NCI-H2029 treated with DMSO at 0.1 percent for 48 hours (cell line): ENCODE measurements at places on chromosomes 16 and 17.

DNA sequence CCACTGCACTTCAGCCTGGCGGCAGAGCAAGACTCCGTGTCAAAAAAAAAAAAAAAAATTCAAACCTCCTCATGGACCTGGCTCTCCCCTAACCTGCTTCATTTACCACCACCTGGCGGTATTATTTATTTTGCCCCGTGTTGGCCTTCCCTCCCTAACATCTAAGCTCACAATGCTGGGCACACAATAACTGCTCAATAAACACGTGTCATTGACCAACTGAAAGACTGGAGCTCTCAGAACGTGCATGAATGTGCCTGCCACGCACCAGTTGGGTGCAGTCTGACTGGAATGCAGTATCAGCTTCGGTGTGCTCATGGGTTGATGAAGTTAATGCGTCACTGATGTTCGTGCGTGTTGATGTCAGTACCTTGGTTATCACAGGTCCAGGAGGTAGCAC lies 64.4 kb upstream of the CDC42EP4 start:
- no peak for DNase-seq

DNA sequence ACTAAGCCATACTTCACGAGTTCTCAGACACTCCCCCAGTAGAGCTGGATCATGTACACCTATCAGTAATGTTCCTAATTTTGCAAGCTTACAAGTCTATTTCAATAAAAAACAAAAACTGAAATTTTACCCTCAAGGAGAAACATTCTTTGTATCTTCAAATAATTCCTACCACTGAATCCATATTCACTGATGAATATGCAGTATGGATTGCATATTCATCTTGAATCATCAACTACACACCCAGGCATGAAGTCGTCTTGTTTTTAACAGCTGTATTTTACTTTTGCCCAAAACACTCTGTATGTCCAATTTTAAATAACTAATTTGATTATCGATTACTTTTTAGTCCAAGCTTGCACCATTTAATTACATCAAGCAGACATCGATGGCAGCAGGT lies 31.8 kb downstream of the ZDHHC7 start:
- DNase-seq = no peak

DNA sequence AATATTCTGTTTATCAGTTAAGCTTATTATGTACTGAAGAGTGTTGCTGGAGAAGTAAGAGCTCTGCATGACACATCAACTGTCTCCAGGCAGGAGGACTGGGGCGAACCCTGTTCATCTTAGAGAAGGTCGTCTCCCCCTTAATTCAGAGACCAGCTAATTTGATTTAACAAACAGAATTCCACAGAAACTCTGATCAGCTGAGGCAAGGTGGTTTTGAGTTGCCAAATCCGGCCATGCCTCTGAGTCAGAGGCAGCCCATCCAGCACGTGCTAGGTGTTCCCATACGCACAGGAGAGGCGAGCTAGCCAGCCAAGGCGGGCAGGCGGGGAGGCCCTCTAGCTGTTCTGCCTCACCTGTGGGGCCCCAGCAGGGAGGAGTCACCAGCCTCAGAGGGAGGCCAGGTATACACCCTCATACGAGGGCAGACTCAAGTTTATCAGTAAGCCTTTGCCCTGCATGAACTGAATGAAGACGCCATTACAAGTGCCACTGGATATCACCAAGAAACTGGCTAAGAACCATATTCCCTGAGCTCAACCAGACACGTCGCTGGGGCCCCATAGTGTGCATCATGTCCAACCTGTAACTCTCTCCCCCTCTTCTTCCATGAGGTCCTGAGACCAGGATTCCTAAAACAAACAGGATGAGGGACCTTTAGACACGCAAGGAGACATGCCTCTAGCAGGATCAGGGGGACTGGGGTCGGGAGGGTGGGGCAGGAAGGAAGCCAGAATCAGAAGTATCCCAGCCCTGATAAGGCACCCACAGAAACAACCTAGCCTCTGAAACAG lies 25.7 kb downstream of the STAT5A start:
- no peak for DNase-seq

GRCh38 chr17:28466521-28467048 lies 6.9 kb upstream of the SLC13A2 start:
- DNase-seq = no peak

DNA sequence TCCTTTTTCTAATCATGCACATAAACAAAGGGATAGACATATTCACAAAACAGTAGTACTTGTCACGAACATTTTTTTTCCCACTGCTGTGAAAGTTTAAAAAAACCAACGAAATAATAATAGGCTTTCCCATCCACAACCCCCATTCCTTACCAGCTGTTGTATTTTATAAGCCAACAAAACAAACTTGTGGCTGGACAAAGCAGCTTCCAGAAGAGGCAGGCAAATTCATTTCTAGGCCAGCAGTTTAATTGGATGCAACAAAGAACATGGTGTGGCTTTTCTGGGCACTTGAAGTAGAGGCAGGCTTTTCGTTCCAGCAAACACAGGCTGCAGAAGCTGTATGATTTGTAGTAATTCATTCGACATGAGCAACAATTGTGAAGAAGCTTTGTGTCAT lies 56.0 kb upstream of the FAM20A start:
- DNase-seq = no peak

DNA sequence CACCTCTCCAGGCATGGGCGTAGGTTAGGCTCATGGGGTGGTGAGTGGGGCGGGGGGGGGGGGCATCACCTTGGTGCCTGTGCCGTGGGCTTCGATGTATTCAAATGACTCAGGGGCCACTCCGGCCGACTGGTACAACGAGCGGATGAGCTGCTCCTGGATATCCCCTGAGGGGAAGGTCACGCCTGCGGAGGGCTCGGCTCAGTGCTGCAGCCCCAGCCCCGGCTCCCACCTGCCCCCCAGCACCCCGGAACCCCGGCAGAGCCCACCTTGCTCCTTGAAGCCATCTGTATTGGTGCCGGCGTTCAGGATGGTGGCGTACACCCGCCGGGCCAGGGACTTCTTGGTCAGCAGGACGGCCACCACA lies 5.4 kb downstream of the FASN start:
- DNase-seq = no peak

DNA sequence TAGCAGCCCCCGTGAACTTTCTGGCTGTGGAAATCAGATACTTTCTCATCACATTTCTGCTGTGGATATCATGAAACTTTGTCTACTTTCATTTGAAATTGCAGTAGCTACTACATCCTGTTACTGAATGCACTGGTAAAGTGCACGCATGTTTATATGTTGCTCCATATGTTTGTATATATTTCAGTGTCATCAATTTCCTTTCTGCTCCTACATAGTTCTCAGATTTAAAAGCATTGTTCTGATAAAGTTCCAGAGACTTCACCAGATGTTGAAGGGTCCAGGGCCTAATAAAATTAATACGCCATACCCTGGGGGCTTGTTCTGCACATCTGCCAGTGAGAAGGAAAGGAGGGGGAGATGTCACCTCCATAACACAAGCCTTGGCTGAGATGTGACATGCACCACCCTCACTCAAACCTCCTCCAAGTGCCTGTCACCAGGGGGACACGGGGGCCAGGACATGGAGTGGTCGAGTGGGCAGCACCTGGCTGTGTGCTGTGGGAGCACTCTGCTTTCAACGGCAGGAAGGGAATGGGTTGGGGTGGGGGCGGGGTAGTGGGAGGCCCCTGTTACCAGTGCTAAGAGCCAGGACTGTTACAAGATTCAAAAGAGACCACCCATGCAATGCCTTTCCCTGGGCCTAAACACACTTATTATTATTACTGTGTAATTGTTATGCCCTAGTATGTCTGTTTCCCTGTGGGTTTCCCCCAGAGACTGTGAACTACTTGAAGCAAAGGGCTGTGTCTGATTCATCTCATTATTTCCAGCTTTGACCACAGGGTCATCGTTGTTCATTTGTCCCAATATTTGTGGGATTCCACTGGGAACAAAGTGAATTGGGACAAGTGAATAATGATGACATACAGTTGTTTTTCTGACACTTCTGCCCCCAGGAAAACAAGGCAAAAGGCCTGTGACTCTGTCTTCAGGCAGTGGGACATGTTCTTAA lies 193.4 kb downstream of the FOXL1 start:
- no peak for DNase-seq

DNA sequence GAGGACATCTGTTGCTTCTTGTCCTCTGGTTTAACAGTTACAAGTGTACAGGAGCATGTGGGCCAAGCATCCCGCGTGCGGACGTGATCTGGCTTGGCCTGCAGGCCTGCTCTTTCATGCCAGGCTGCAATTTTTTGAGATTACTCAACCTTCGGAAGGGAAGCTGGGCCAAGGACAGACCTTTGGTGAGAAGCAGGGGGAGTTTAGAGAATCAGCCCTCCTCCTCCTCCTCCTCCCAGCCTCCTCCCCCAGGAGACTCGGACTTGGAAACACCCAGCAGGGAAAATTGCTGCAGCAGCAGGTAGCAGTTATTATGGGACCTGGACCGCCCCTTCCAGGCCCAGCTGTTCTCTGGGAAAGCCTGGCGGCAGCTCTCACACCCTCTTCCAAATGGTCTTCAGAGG lies 5.1 kb upstream of the KLHL36 start:
- no peak for DNase-seq

DNA sequence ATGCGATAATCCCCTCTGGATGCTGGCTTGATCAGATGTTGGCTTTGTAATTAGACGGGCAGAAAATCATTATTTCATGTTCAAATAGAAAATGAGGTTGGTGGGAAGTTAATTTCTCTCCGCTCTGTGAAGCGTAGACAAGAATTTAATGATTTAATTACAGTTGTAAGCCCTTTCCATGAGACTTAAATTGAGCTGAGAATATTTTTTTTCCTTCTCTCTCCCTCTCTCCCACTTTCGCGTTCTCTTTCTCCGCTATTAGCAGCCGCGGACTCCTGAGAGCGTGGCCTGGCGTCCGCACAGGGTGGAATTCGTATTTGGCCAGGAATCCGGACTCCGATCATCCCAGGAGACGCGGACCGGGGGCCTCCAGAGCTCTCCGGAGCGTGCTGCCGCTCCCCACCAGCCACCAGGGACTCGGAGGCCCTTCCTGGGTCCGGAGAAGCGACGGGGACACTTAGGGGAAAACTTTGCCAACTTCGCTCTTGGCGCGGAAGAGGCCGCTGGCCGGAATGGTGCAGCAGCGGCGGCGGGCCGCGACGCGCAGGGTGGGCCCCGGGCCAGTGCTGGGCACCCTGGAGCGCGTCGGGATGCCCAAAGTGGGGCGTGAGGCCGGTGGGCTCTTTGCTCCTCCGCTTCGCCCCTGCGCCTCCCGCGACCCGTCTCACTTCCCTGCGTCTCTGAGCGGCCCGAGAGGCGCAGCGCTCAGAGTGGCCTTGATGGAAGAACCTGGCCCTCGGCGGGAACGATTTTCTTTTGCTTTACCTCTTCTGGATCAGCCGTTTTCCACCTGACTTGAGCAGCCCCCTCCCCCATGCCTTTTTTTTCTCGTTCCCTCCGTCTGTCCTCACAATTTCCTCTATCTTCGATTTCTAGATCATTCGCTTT lies 3.6 kb upstream of the IRX3 start:
- no peak for DNase-seq

DNA sequence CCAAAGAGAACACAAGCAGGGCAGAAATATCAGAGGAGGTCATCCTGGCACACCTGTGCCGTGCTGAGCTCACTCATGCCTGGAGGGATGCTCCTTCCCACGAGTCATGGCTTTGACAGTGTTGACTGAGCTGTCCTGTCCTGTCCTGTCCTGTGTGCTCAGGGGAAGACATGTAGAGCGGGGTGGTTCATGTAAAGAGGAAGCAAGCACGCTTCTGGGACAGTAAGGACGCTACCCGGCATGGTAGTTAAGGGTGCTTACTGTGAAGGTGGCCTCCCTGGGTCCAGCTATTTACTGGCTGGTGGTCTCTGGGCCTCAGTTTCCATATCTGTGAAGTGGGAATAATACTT lies 398 bp downstream of the LGALS9 start:
- DNase-seq = no peak

DNA sequence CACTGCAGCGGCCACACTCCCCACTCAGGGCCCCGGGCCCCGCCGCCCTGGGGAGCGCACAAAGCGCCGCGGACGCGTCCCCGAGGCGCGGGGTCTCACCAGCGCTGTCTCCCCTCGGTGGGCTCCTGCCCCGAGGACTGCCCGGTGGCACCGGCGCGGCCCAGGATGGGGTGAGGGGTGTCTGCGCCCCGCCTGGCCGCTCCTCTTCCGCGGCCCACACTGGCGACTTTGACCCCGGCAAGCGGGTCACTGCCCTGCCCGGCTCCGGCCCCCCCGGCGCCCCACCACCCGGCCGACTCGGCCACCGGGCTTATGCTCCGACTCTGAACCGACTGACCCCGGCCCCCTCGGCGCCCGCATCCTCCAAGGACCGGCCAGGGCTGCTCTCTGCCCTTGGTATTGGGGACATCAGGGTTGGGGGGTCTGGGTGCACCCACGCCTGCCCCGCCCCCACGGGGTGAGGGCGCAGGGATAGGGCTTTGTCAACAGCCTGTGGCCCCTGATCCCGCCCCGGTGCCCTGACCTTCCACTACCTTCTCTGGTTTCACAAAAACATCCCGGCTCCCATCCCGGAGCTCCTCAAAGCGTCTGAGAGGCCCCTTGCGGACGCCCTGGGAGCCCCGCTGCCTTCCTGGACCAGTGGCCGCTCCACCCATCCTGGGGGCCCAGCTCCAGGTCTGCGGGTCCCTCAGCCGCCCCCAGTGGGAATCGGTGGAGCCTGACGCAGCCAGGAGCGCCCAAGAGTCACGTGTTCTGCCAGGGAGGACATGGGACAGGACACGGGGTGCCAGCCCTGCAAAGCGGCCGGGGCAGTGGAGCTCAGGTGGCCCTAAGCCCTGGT lies 829 bp downstream of the GCGR start:
- no peak for DNase-seq

DNA sequence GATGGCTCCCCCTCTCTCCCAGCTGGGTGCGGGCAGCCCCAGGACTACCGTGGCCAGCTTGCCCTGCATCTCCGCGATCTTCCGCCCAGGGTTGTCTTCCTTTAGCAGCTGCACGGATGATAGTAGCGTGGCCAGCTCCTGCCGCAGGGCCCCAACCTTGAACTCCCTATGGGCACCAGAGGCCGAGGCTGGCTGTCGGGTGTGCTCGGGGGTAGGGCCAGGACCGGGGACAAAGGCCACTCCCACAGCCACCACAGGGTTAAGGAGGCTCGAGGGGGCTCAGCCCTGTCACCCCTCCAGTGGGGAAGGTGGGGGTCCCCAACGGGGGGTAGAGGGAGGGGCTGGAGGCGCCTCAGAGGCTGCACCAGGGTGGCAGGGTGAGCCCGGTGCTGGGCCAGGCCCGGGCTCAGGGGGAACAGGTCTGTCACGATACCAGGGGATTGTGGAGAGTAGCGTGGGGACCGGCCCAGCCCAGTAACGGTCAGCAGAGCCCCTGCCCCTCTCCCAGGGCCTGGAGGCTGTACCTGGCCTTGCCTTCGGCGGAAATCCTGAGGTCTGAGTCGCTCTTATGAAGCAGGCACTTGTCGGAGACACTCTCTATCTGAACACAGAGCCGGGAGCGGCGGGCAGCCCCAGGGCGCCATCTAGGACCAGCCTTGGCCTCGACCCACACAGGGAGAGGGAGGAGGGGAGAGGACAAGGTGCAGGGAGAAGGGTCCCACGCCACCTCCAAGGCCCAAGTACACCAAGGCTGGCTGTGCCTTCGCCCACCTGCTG lies 5.2 kb downstream of the PERCC1 start:
- no peak for DNase-seq
